ENCODE measurements at places on chromosomes 12 and 14.

DNA sequence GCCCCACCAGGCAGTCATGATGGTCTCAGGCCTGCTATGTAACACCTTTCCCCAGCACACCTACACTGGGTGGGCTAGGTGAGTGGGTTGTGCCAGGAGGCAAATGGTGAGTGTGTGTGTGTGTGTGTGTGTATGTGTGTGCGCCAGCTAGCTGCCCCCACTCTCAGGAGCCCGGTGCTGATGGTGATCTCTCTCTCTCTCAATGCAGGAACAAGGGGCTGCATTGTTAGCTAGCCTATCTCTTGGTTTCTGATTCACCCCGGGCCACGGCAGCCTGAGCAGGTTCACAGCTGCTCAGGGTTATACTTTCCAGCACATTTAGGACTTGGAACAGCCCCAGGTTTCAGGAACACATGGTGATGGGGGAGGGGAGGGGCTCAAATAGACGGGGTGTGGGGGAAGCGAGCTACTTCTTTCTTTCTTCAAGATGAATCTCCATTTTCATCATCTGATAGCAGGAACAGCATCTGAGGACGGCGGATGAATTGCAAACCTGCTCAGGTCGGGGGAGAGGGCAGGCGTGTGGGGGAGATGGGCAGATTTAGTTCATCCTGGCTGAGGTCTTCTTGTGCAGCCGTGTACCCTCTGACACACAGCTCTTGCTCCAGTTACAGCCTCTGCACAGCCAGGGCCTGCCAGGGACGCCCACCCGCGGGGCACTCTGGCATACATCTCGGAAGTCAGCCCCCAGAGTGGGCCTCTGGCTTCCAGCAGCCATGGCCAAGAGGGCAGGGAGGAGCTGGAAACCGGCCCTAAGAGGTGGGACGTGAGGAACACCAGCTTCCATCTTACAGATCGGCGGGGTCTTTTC, 137.6 kb downstream of the ZFP36L1 start:
- DNase-seq = no peak

DNA sequence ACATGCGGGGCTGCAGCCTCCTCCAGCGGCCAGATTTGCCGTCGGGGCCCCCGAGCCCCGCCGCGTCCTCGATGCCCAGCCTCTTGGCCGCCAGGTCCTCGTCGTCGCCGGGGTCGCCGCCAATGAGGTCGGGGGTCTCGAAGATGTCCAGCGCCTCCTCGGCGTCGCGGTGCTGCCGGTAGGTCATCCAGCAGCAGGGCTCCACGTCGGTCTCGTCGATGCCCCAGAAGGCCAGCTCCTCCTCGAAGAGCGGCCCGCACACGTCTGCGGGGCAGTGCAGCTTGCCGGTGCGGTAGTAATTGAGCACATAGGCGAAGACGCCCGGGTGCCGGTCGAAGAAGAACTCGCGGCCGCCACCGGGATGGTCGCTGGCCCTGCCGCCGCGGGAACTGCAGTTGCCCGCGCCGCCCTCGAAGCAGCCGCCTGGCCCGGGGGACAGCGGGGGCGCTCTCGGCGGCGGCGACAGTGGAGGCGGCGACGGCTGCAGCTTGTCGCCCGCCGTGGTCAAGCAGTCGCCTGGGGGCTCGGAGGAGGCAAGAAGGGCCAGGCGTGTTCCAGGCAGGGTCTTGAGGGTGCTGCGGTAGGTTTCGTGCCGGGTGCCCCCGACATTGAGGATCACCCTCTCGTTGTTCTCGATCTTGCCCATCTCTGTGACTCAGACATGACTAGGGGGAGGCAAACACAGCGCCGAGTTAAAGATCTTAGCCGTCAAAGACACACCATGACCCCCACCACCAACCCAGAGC, 2.1 kb downstream of the KCNC2 start:
- DNase-seq = no peak

DNA sequence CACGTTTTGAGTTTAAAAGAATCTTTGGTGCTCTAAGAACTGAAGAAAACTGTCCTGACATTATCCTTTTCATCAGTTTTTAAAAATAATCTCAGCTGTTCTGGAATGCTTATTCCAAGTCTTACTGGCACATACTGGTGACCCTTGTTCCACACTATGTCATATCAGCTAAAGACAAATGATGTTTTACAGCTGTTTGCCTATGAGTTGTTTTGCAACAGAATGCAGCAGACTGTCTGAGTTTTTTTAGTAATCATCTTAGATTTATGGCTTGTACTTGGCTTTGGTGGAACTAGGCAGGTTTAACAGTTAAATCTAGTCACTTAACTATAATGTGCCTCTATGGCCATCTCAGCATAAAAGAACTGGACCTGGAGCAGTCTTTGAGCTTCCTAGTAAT, 91.6 kb upstream of the GRIN2B start:
- DNase-seq = no peak

DNA sequence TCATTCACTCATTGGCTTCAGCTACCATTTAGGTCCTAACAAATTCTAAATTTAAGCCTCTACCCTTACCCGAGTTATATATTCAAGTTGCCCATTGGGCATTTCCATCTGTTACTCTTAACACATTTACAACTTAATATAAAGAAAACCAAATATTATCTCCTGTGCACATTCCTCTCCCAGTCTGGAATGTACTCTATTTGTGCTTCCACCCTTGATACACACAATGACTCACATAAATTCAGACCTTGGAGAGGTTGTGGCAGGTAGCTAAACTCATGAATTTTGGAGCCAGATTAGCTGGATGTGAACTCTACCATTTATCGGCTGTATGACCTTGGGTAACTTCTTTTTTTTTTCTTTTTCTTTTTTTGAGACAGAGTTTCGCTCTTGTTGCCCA, 51.1 kb downstream of the BRMS1L start:
- no peak for DNase-seq

GRCh38 chr12:71703206-71703605, 17.3 kb downstream of the TMEM19 start:
- no peak for DNase-seq

DNA sequence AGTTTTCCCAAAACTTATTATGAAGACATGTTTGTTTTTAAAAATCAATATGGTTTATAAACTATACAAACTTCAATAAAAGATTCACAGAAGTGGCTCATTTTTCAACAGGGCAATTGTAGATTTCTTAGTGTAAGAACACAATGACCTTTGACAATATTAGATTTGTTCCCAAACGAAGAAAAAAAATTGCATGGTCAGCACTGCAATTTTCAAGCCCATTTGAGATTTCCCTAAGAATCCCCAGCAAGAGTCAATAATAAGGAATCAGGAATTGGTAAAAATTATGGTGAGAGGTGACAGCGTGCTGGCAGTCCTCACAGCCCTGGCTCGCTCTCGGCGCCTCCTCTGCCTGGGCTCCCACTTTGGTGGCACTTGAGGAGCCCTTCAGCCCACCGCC, 145.8 kb downstream of the DERA start:
- DNase-seq = no peak

DNA sequence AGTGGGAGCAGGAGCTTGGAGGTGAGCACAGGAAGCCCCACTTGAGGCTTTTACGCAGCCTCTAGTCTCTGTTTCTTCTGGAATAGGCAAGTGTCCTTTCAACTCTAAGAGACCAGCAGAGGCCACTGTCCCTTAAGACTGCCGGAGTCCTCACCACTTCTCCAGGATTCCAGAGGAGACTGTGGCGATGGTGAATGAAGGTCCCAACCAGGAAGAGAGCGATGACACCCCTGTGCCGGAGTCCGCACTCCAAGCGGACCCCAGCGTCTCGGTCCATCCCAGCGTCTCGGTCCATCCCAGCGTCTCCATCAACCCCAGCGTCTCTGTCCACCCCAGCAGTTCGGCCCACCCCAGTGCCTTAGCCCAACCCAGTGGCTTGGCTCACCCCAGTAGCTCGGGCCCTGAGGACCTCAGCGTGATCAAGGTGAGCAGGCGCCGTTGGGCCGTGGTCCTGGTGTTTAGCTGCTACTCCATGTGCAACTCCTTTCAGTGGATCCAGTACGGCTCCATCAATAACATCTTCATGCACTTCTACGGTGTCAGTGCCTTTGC, 442 bp downstream of the FLVCR2 start:
- DNase-seq = no peak

DNA sequence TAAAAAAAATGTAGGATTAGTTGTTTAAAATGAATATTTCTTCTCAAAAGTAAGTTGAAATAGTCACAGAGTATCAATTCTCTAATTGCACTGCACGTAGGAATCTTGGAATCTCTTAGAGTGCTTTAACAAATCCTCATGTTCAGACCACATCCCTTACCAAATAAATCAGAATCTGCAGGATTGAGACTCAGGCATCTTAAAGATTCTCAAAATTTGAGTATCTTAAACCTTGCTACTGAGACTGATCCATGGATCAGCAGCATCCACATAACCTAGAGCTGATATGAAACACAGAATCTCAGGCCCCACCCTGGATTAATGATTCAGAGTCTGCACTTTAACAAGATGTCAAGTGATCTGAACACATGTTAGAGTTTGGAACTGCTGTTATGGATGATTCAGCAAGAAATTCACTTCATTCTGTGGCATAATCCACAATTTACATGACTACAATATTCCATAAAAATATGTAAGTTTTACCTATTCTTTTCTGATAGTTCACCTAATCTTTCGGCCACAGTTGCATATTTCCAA, 58.7 kb downstream of the ADAMTS20 start:
- no peak for DNase-seq

GRCh38 chr14:99841436-99842071, 48.3 kb downstream of the EML1 start:
- no peak for DNase-seq

DNA sequence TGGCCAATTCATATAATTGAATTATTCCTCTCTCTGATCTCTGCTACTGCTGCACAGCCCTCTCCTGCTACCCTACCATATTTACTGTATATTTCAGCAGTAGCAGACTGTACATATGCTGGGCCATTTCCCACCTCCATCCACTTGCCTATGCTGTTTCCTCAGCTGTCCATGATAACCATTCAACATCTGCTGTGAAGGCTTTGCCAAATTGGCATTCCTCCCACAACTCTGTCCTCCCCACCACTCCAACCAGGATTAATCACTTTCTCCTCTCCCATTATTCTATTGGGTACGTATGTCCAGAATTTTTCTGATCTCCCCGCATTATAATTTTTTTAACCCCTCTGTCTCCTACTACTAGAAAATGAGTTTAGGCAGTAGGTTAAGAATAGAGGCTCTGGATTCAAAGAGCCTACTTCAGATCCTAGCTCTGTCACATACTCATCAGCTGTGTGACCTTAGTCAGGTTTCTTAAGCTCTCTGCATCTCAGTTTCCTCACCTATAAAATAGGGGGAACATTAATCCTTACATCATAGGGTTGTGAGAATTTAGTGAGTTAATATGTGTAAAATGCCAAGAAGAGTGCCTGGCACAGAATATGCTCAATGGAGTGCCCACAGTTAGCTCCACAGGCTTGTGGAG, 123.3 kb downstream of the KICS2 start:
- DNase-seq = peak; percentile 94

- DNase-seq = no peak
Observed at GRCh38 chr14:102902523-102903247, 19.8 kb upstream of the AMN start.

DNA sequence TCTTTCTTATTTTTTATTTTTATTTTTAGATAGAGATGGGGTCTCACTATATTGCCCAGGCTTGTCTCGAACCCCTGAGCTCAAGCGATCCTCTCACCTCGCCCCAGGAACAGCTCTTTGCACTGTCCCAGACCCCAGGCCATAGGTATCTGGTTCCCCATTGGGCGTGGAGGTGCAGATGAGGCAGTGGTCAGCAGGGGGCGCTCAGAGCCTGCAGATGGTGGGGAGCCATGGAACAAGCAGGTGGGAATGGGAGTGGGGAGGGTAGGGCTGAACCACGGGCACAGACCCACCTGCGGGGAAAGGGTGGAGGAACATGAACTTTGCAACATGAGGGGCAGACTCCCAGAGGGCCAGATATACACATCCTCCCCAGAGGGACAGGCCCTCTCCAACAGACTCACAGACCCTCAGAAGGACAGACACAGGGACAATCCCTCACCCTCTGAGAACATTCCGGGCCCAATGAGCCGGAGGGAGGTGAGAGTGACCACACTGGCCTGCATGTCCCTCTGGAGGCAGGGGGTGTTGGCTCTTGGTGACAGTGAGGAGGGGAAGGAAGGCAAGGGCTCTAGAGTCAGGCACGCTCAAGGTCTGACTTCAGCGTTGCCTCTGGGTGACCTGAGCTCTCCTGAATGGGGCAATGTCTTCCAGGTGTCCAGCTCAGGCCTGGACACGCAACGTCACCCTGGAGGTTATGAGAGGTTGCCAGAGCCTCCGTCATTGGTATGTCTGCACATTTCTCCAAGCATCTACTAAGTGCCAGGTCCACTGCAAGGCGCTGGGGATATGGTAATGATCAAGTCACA, 34.9 kb downstream of the KRT80 start:
- peak; percentile 67 for DNase-seq

DNA sequence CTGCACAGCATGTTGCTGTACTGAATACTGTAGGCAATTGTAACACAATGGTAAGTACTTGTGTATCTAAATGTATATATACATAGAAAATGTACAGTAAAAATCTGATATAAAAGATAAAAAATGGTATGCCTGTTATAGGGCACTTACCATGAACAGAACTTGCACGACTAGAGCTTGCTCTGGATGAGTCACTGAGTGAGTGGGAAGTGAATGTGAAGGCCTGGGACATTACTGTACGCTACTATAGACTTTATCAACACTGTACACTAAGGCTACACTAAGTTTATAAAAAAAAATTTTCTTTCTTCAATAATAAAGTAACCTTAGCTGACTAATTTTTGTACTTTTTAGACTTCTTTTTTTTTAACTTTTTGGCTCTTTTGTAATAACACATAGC, 24.2 kb upstream of the NEDD1 start:
- DNase-seq = peak; percentile 77

GRCh38 chr12:26572137-26572536, 260.9 kb downstream of the ITPR2 start:
- DNase-seq = no peak

DNA sequence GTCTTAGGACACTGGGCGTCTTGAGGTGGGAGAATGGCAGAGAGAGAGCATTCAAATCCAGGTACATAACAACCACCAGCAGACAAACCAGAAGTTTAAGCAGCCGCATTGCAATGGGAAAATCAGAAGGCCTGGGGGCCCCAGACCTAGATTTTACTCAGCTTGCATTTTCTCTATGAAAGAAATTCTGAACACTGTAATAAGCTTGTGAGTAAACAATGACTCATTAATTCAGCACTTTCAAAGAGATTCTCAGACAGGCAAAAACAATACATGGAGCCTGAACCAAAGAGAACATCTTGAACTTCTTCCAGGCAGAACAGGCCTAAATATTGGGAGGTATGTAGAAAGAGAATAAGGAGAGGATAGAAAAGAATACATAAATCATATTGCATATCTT, 69.8 kb upstream of the IFNG-AS1 start:
- DNase-seq = no peak

GRCh38 chr14:74618078-74618952, 6.3 kb upstream of the LTBP2 start:
- peak; percentile 58 for DNase-seq

GRCh38 chr14:22791301-22791700, 23.9 kb downstream of the SLC7A7 start:
- peak; percentile 64 for DNase-seq

Data from fibroblast of the aortic adventitia (primary cell).